GM12878 (cell line): ENCODE measurements at places on chromosomes 13 and 19. TPM values are rescaled to one million over a fixed set of nuclear protein-coding genes. Genes with fewer than 3 reads are reported as not detected.

DNA sequence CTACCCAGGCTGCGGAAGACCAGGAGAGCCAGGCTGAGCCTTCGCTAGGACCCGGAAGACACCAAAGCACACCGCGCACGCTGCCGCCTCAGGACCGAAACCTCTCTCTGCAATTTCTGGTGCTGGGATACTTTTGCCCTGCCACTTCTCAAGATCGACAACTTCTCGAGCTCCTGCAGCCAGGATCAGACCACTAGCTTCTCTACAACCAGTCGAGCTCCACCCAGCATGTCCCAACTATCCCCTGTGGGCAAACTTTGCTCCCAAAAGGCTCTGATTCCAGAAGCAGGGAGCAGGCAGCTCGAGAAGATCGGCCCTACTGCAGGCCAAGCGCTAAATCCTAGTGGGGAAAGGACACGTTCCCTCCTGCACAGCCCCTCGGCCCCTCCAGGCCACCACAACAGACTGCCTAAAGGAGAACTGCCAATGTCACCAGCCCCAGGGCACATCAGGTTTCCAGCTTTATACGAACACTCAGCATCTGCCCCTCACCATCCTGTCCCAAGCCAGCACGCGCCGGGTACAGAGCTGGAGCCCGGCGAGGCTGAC, 979 bp downstream of the AKAP8 start:
- no peak for DNase-seq

GRCh38 chr19:5824751-5825150, 14.8 kb downstream of the FUT6 start:
- no peak for DNase-seq

DNA sequence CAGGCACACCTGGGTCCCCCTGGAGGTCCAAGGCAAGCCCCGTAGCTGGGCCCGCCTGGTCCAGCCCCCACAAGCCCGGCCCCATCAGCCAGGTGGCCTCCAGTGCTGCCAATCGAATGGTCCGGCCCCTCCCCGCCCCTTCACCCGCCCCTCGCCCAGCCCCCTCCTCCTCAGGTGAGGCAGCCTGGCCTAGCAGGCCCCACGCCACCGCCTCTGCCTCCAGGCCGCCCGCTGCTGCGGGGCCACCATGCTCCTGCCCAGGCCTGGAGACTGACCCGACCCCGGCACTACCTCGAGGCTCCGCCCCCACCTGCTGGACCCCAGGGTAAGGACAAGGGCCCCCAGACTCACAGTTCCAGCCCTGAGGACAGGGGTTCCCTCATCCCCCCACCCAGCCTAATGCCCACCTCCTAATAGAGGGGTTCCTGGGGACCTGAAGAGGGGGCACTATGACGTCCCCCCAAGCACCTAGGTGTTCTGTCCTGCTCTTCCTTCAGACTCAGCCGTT, at the start of gene HPN:
Gene HPN (plus strand): TSS at position 174 of the 508 bp plus-strand sequence. CDS start 786 bp downstream, outside the sequence.
- DNase-seq = no peak

GRCh38 chr19:5054551-5055456, 85.9 kb downstream of the KDM4B start:
- DNase-seq = no peak

DNA sequence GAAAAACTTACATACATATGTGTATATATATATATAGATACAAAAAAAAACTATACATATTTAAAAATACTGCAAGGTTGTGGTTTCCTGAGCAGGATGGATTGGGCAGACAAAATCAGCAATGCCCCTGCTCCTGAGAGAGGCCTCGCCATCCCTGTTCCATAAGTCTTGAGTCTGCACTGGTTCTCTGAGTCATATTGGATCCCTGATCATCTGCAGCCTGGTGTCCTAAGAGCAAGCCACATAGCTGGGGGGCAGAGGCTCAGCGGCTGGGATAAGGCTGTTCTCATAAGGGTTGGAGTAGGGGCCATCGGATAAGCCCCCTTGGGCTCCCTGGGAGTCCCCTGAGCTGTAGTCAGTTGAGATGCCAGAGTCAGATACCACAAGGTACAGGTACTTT, 3.3 kb downstream of the SWSAP1 start:
- DNase-seq = no peak

DNA sequence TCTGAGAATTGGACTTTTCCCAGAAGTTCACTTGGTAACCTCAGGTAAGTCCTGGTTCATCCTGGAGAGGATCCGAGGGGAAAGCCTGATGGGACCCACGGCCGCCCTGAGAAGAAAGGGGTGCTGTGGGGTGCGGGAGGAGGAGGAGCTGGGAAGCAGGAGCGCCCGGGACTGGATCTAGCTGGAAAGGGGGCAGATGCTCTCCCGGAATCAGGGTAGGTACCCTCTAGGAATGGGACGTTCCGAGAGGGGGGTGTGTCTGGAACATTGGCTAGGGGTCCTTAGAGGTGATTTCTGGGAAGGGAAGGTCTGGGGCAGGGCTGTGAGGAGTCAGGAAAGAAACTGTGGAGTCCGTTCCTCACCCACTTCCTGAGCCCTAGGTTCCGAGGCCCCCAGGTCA, 38.7 kb upstream of the ZNF492 start:
- DNase-seq = no peak

GRCh38 chr13:78601124-78601873, 2.1 kb downstream of the POU4F1 start:
- no peak for DNase-seq

DNA sequence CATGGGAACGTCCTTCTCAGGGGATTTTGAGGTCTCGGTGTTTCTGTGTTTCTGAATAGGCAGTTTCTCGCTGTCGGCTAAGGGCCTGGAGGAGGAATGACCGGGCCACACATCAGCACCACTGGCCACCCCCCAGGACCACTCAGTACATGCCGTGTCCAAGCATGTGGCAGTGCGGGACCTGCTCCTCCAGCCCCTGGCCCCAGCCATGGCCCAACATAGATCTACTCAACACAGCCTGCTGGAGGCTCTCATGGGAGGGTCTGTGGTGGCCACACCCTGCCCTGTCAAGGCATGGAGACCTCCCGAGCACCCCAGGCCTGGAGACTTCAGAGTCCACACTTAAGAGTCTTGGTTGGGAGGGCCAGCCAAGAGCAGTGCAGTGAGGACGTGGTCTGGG, 17.5 kb downstream of the IZUMO4 start:
- DNase-seq = no peak

DNA sequence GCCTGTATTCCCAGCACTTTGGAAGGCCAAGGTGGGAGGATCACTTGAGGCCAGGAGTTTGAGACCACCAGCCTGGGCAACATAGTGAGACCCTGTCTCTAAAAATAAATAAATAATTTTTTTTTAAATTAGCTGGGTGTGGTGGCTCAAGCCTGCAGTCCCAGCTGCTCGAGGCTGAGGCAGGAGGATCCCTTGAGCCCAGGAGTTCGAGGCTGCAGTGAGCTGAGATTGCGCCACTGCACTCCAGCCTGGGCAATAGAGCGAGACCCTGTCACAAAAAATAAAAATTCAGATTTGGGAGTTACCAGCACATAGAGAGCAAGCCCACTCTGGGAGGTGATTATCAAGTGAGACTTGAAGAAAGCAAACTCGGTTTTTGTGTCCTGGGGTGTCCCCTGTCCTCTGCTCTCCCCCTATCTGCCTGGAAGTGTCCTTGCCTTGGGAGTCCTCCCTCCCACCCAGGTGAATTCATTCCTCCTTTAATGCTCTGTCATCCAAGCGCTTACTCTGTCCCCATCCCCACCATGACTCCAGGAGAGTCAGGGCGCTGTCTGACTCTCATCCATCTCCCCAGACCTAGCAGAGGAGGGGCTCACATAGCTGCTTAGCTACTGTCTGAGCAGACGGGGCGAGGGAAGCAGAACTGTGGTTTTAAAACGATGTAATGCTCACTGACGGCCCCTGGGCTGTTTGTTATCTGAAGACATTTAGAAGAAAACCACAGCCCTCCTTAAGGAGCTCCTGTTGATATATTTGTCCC, 146.8 kb downstream of the STK24 start:
- no peak for DNase-seq

AKAP11 gene
- 6.9 and 7.0 TPM in 2 replicates for polyA plus RNA-seq

SPACA4 gene
- polyA plus RNA-seq = not detected in 2 replicates

OVOL3 gene
- 0.24 and 0.43 TPM in 2 replicates for polyA plus RNA-seq
